ENCODE measurements at places on chromosomes 3 and 15. TPM values are rescaled to one million over a fixed set of nuclear protein-coding genes. Genes with fewer than 3 reads are reported as not detected.

The PLA2G4B gene
- total RNA-seq, result 12.0 TPM

The MEX3B gene
- 5.8 TPM for total RNA-seq

DNA sequence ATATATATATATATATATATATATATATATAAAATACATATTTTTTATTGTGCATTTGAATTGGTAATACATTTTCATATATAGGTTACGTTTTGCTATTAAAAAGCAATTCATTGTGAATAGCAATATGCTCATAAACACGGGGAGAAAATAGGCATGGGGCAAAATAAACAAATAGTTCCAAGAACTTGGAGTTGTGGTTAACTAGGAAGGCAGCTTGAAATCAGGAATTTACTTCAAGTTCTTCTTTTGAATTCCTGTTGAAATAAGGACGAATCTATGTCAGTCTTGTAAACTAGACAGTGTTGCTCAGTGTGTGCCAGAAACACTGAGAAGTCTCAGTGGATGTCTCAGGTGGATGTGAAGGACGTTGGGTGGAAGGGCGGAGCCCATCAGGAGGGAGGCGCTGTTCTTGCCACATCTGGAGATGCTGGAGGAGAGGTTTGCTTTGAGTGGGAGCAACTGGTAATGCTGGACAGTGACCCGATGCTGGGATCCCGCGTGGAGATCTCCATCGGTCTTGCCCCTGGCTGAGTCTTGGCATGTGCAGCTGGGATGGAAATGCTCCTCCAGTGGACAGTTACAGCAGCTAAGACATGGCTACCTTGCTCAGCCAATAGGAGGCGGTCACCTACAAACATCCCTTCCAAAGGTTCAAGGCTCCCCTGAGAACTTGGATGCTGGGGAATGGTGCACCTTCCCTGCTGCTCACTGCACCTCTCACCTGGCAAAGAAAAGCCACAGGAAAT lies 2.5 kb downstream of the IL16 start:
- no peak for DNase-seq

- no peak for DNase-seq
Measured at GRCh38 chr3:193297421-193297820, 56.4 kb downstream of the PLAAT1 start.

GRCh38 chr15:90571063-90571541 lies 41.4 kb downstream of the CRTC3 start:
- DNase-seq, result peak; percentile 26

The CPN2 gene
- total RNA-seq, result not detected

DNA sequence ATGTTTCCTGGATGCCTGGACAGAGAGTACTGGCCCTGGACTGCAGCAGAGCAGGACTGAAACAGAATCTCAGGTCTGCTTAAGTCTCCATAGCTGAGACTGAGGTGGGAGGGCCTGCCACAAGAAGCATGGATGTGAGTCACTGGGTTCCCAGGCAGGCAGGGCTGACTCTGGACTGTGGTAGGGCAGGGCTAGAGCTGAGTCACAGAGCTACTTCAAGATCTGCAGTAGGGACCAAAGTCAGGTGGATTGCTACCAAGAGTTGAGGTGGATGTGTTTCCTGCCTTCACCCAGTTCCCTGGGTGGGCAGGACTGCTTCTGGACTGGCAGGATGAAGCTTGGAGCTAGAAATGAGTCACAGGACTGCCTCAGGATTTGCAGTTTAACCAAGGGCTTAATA lies 282.9 kb downstream of the AGBL1 start:
- DNase-seq, result no peak

DNA sequence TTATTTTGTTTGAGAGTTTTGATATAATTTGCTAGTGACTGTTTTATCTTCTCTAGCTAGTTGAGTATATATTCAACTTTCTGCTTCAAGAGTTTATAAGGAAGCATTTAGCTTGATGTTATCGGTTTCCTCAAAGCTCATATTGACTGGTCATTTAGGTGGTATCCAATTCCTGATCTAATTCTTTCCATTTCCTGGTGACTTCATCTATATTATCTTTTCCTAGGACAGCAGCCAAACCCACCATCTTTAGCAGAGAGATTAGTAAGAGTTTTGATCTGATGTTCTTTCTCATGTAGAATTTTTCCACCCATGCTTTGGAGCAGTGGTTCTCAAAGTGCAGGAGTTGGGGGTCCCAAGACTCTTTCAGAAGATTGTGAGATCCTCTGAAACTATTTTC lies 148.6 kb upstream of the STT3B start:
- DNase-seq, result no peak

DNA sequence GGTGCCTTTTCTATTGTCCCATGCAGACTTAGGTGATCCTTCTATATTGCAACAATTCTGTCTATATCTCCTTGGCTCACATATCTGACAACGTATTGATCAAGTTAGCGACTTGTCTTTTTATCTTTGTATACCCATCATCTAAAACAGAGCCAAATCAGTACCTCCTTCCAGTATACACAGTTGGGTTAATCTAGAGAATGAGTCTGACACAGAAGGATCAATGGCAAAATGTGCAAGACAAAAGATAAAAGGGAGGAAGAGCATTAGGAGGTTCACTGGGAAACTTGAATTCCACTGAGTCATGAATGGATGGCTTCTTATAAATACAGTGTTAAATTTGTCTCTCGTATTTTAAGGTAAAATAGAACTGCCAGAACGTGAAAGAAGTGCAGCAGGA lies 6.0 kb downstream of the AADAC start:
- no peak for DNase-seq

The CFAP91 gene
- not detected for total RNA-seq

The STARD9 gene
- total RNA-seq, result 9.4 TPM

Data from OCI-LY7 (cell line).